ENCODE measurements at places on chromosomes 3 and 15. TPM values are rescaled to one million over a fixed set of nuclear protein-coding genes. Genes with fewer than 3 reads are reported as not detected.

CYP11A1 gene
- not detected for total RNA-seq

EFCAB12 gene
- not detected for total RNA-seq

KNG1 gene
- not detected for total RNA-seq

GOLGA6L10 gene
- total RNA-seq, result 0.15 TPM

DPPA2 gene
- not detected for total RNA-seq

NAALADL2 gene
- total RNA-seq, result 1.5 TPM

CHRD gene
- total RNA-seq, result 0.15 TPM

TMIE gene
- under 0.01 TPM for total RNA-seq

SPINT1 gene
- 1.2 TPM for total RNA-seq

LRRC31 gene
- total RNA-seq, result not detected

GPR171 gene
- total RNA-seq, result not detected

SLC28A1 gene
- not detected for total RNA-seq

CYP1A2 gene
- not detected for total RNA-seq

TGM4 gene
- not detected for total RNA-seq

CMTM8 gene
- 1.5 TPM for total RNA-seq

Measured in epithelial cell of umbilical artery (primary cell).